Adipocyte (in vitro differentiated cells): ENCODE measurements at places on chromosomes 12 and 14.

- DNase-seq, result peak; percentile 51
Observed at GRCh38 chr12:117968826-117969659, at the start of gene KSR2. TSS of gene KSR2 (minus strand) at chr12:117968990. CDS start at chr12:117968255, 735 bp downstream.

DNA sequence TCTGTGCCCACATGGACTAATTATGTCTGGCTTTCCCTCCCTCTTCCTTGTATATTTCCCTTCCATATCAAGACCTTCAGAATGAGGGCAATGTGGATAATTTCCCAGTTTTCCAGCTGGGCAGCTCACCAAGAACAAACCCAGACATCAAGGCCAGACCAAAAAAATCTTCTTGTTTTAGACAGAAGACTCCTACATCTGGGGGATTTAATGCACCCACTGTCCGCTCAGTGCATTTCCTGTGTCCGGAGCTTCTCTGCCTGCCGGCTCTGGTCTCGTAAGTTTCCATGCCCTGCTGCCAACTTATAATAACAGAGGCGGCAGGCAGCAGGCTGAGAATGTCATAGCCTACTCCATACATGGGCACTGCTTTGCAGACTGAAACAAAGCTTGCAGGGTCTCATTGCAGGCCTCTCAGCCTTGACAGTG lies 207.2 kb upstream of the BCL2L14 start:
- DNase-seq, result peak; percentile 28

GRCh38 chr12:77308056-77308455 lies 242.7 kb upstream of the E2F7 start:
- no peak for DNase-seq

- no peak for DNase-seq
Observed at GRCh38 chr12:17588968-17589367, 501.0 kb downstream of the RERGL start.

DNA sequence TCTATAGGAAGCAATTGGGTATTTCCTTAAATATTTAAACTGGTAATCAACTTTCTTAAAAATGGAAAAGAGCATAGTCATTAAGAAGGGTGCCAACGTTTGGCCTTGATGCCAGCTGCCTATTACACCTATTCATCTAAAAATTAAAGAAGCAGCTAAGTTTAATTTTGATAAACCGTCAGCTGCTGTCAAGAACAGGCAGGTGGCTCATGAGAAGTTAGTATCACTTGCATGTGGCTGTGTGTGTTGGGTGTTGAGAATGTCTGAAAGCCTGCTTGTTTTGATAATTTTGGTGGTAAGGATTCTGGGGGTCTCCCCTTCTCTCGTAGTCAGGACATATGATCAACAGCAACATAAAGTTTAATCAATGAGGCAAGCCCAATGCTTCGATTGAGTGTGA lies 6.5 kb downstream of the GLRX5 start:
- no peak for DNase-seq

DNA sequence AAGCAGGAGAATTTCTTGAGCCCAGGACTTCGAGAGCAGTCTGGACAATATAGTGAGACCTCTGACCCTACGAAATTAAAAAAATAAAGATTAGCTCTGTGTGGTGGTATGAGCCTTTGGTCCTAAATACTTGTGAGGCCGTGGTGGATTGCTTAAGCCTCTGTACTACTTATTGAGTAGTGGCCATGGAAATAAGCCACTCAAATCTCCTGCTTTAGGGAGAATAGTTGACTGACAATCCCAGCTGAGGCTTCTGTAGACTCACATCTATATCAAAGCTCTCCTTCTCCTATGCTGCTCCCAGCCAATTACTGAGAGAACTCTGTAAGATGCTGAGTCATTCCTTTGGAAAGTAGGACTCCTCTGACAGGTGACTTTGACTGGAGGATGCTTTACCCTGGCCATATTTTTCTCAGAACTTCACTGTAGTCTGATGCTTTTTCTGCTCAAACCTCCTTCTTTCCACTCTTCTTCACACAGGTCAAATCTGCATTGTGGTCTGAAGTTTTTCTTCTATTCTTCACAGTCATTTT lies 420.2 kb downstream of the SLC6A15 start:
- peak; percentile 9 for DNase-seq

DNA sequence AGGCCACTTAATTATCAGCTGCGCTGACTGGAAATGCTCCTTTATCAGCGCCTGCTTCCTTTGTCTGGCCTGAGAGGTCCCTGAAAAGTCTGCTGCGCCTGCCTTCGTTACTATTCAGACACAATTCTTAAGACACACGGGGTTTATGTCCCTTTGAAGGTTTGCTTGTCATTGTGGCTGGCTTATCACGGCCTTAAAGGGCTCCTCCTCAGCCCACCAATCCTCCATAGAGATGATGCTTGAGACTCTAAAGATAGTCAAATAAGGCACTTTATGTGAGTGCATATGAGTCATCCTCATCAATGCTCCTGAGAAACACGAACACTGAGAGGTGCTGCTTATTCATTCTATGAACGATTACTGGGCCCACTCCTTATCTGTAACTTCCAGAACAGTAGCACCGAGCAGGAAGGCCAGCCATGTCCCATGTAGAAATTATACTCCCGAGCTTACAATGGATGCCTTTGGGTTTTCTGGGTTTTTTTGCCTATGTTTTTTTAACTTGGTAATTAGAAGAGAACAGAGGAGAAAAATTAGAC lies 1268.2 kb upstream of the TMEM132C start:
- no peak for DNase-seq
